ENCODE measurements at places on chromosomes 1 and 21.

DNA sequence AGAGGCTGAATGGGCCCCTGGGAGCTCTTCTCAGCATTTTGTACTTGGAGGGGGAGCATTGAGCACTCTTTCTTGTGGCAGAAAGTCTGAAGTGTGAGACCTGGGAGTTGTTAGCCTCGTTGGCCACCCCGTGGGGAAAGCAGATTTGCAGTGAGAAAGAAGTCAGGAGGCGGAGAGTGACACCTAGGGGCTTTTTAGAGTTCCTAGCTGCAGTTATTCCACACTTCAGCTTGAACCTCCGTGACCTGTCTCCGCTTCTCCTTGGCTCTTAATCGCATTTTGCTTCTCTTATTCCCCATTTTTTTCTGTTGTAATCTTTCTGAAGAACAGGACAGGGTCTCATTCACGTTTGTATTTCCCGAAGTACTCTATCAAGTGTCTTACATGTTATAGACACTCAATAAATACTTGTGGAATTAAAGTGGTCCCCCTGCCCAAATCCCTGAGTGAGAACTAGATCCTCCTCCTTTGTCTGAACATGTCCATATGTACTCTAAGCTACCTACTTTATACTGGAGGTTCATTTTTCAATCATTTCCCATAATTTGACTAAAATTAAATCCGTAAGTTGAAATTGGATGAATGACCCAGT is 14.5 kb upstream of the C1orf141 start:
- peak; percentile 76 for DNase-seq

- no peak for DNase-seq
Measured at GRCh38 chr21:38802050-38803026, 3.4 kb upstream of the ETS2 start.

DNA sequence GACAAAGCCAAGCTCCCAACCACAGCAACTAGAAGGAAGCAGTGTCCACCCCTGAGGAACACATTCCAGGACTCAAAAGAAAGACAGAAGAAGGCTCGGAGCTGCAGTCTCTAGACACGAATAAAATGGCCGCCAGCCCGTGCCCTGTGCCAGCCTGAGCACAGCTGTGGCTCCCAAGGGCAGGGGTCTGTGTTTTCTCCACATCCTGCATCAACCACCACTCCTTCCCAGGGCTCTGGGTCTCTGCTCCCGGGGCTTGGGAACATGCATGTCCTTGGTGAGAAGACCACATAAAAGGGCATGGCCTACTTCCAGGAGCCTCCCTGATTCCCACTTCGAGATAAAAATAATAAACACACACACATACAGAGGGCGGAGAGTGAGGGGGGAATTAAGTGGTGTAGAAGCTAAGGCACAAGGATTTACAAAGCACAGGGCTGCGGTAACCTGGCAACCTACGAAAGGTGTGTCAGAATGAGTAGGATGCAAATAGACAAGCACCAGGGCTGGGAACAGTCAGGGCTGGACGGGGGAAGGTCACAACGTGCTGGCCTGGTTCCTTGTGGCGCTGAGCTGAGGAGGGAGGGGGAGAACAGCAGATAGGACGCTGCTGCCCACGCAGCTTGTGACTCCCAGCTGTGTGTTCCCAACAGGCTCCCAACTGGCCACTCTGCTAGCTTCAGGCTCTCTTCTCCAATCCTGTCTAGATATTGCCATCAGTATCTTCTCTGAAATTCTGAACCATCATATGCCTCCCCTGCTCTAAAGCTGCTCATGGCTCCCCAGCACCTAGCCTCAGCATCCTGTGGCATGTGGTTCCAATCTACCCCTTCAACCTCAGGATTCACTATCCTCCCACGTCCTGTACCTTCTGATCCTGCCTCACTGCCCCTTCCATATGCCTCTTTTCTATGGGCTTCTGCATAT is 72.5 kb downstream of the CD34 start:
- DNase-seq = peak; percentile 88

GRCh38 chr1:71843012-71843411 is 439.3 kb downstream of the NEGR1 start:
- DNase-seq = no peak

DNA sequence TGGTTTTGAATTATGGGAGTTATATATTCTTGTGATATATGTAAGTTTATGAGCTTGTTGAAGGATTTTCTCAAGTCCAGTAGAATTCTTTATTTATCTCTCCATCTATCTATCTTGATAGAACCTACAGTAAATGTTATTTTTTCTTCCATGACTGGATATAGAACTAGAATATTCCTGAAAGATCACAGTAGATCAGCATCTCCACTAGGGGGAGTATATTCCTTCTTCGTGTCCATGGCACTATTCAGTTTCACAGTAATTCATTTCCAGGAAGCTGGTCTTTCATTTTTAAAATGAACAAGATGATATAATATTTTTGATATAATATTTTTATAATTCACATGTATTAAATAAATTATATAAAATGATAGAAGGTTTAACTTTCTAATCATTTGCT is 18.8 kb downstream of the TMPRSS15 start:
- DNase-seq = peak; percentile 21

DNA sequence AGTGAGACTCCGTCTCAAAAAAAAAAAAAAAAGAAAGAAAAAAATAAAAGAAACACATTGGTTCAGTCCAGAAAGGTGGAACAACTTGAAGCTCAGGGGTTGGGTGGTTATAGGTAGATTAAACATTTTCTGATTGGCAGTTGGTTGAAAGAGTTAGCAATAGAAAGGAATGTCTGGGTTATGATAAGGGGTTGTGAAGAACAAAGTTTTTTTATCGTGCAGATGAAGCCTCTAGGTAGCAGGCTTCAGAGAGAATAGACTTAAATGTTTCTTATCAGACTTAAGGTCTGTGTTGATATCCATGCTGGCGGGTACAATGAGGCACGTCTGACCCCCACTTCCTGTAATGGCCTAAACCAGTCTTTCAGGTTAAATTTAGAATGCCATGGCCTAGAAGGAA is 45.0 kb upstream of the PDE9A start:
- peak; percentile 7 for DNase-seq

GRCh38 chr1:5444396-5444795 is 547.8 kb downstream of the NPHP4 start:
- no peak for DNase-seq

DNA sequence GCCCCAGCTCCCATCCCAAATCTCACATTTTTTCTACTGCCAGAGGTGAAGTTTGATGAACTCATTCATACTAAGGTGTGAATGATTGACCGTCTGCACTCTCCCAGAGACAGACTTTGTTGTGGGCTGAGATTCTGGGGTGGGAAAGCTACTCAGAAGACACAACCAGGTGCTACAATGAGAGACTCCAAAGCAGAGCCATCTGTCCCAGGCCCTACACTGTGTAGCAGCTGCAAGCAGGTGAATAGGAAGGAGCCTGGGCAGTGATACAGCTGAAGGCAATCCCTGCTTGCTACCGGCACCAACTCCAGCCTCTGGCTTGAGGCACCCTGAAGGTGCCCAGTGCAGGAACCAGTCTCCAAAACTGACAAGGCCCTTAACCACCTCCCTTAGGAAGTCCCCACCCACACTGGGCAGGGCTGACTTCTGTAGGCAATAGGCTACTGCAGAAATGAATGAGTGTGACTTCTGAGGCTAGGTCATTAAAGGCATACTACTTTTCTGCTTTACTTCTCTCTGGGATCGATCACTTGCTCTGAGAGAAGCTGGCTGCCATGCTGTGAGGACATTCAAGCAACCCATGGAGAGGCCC is 79.7 kb upstream of the RUNX3 start:
- DNase-seq = no peak

All from kidney (tissue), 22 donors.